Sigmoid colon (tissue), 7 donors: ENCODE measurements at places on chromosomes 6 and 20.

GRCh38 chr6:45422503-45423110 is 44.9 kb upstream of the SUPT3H start:
- peak; percentile 78 for DNase-seq

DNA sequence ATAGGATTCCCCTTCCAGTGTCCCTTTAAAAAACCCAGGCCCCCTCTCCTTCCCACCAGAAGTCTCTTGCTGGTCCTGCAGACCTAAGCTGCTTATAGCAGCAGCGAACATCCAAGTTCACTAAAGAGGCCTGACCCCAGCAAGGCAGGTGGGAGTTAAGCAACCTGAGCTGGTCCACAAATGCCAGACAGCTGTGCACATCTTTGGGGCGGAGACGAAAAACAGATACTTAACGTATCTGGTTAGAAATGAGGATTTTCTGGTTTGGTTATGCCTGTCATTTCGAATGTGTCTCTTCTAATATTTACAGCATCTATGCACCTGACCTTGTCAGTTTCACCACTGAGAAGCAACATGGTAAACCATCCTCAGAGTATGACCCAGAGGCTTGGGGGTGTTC is 87.8 kb downstream of the SLC2A10 start:
- no peak for DNase-seq

- DNase-seq = no peak
Measured at GRCh38 chr6:89989742-89990141, 95.5 kb downstream of the GJA10 start.

DNA sequence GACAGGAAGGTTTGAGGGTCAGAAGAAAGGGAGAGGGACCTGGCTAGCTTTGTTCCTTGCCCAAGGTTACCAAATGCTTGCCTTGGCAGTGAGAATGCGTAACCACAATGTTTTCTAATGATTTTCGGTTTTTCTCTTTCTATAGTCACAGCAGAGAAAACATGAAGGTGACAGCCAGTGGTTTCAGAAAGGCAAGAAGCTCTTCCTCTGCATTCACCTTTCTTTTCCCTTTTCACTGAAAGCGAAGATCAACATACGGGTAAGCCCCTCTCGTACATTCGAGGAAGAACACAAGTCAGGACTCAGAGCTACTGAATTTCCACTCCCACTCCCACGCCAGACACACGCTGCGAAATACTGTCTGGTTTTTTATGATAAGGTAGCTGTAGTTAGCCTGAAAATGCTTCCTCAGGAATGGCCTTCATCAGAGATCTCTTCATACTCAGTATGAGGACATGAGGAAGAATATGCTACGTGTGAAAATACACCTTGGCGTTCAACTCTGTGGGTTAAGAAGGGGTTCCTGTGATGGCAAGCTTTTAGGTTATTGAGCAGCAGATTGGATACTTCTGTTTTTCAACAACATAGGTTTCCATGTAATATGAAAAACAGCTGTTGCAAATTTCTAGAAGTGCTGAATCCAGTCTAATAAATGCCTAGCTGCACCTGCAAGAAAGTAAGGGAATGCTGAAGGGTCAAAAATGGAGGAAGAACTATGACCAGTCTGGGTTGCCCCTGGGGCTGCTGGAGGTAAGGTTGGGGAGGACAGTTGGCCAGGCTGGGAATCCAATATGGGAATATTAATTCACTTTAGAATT is 7.4 kb upstream of the CD83 start:
- no peak for DNase-seq

DNA sequence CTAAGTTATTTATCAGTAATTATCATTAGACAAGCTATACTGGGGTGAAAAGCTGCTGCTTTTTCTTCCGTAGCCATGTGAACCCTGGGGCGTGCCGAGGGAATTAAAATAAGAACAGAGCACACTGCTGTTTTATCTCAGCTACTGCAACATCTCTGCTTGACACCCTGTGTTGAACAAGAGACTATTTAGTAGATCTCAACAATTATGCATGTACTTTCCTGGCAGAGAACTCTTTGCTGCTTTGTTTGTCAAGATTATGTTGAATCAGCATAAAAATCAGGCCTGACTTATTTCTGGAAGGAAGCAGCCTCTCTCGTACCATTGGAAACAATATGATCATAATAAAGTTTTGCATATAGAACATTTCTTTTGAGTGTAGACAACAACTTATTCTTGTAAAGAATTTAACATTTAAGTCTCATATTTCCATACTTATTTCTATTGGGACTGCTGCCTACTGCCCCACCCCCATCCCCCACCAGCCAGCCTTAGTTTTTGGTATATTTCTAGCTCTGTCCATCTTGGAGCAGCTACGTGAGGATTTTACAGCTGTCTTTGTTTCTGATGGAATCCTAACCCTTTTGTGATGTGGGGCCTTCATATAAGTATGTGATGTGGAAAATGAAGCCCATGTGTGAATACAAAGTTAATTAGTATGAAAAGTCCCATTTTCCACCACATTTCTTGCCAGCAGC is 1011.4 kb downstream of the KIF16B start:
- DNase-seq = no peak

- no peak for DNase-seq
Measured at GRCh38 chr20:51220293-51220706, 197.4 kb upstream of the KCNG1 start.

GRCh38 chr6:1162367-1163275 is 149.3 kb upstream of the FOXQ1 start:
- no peak for DNase-seq

DNA sequence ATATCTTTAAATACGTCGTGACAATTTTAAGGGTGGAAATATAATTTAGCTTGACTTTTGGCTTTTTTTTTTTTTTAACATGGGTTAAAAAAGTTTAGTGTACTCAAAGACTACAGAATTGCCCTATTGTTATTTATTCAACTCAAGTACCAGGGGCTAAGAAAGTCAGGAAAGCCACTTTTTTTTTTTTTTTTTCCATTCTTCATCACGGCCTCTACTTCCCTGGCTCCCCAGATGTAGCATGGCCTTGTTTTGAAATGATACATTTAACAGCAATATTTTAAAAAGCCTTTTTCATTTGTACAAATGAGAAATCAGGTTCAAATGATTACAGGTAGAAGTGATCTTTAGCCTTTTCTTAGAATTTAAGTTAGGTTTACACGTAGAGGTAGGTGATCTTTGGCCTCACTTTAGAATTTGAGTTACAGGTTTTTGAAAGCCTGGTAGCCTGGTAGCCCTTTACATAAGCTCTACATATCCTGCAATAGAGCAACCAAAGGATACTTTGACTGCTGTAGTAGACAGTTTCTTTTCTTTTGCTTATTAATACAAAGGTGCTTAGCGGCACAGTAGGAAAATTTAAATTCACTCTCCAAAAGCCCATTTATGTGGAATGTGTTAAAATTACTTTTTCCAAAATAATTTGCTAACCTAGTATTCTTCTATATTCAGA is 160.5 kb upstream of the MMS22L start:
- no peak for DNase-seq

- DNase-seq = no peak
Measured at GRCh38 chr6:8321671-8322404, 113.5 kb downstream of the SLC35B3 start.

- no peak for DNase-seq
Measured at GRCh38 chr6:105648276-105648675, 245.4 kb upstream of the PREP start.

DNA sequence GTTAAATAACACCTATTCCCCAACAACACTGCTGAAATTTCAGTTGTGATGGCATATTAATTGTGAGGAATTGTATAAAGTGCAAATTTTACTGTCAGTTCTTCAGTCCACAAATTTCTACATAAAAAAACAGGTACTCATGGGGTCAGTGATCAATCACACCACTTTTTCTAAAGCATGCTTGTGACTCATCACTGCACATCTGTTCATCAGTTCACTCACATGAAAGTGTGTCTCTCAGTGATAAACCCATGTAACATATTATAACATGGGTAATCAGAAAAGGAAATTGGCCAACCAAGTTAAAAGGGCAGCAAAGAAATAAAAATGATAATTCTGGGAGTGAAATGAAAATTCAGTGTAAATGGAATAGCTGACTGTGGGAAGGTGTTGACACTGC is 234.7 kb upstream of the FKBP1C start:
- no peak for DNase-seq

GRCh38 chr20:34708621-34709043 is 4.5 kb downstream of the TP53INP2 start:
- DNase-seq = peak; percentile 79

GRCh38 chr20:36744764-36745191 is 1.1 kb downstream of the NDRG3 start:
- no peak for DNase-seq

- peak; percentile 54 for DNase-seq
Measured at GRCh38 chr20:37362231-37362792, 16.4 kb downstream of the SRC start.

- DNase-seq = no peak
Measured at GRCh38 chr6:64217721-64218620, 582.4 kb downstream of the PHF3 start.
